ENCODE measurements at places on chromosomes 7 and 10. TPM values are rescaled to one million over a fixed set of nuclear protein-coding genes. Genes with fewer than 3 reads are reported as not detected.

DNA sequence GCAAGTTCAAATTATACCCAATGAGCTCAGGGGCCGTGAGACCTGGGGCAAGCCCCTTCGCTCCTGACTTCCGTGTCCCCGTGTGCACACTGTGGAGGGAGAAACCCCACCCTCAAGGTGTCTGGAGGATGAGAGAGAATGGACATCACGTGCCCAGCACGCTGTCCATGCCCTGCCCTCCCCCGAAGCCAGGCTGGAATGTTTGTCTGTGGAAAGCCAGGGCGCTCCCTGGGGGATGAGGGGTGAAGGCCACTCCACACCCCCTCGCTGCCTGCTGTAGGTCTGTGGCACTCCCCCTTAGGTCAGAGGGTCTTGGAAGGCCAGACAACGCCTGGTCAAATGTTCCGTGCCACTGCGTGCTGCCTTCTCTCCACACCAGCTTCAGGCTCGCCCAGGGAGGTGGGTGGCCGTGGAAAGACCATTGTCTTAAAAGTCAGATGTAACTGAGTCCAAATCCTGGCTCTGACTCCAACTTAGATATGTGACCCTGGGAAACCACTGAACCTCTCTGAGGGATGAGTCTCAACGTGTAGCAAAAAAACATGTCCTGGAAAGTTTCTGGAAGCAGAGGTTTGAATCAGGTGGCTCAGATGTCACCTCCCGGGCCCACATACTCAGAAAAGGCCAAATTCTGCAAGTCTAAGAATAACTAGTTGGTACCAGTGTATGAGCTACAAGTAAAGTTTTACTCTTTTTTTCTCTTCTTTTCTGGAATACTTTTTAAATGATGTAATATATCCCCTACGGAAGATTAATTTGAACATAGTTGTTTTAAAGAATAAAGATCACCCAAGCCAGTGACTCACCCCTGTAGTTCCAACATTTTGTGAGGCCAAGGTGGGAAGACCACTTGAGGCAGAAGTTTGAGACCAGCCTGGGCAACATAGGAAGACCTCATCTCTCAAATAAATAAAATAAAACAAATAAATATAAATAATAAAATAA, 24.9 kb downstream of the RCC1L start:
- no peak for DNase-seq

GRCh38 chr7:112556633-112557032, 75.8 kb downstream of the LSMEM1 start:
- DNase-seq: no peak

DNA sequence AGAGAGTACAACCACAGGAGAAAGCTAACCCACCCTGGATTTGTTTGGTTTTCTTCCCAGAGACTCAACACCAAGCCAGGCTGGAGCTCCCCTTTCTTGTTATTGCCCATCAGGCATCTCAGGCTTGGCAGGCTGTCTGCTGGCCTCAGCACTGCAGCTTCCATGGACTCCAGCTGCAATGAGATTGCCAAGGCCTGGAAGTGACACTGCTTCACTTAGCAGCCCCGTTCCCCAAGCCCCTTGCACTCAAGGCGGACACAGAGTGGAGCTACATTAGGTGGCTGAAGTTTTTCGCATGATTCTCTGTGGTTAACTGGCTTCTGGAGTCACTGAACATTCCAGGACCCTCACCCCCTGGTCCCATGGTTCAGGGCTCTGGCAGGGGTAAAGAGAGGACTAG, 163.1 kb upstream of the GDF10 start:
- DNase-seq: no peak

GRCh38 chr10:68133523-68133922, 24.2 kb downstream of the MYPN start:
- DNase-seq: no peak

- DNase-seq: no peak
These were observed 541.8 kb downstream of the PARD3 start for GRCh38 chr10:34273340-34273739.

DNA sequence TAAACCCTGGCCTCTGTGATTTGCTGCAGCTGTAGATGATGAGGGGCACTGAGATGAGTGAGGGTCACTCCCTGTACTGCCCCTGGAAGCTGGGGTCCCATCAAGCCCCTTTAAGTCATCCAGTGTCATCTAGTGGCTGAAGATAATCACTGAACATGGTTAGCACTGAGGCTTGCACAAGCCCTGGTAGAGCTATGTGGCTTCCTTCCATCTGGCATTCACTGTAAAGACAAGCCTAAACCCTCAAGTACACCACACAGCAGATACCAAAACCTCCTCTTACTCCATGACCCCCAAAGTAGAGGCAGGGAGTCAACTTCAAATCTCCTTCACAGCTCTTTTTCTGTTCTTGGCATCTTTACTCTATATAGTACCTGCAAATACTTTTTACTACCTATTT, 72.7 kb upstream of the MRLN start:
- no peak for DNase-seq

DNA sequence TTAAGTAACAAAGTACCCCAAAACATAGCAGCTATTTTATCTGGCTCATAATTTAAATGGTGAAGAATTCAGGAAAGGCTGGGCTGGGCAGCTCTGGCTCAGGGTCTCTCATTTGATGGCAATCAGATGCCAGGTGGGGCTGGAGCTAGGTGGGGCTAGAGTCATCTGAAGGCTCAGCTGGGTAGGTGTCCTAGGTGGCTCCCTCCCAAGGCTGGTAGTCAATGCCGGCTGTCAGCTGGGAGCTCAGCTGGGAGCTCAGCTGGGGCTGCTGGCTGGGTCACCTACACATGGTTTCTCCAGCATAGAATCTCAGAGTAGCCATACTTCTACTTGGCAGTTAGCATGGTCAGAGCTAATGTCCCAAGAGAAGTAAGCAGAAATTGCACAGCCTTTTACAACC, 34.1 kb downstream of the OSBPL3 start:
- no peak for DNase-seq

DNA sequence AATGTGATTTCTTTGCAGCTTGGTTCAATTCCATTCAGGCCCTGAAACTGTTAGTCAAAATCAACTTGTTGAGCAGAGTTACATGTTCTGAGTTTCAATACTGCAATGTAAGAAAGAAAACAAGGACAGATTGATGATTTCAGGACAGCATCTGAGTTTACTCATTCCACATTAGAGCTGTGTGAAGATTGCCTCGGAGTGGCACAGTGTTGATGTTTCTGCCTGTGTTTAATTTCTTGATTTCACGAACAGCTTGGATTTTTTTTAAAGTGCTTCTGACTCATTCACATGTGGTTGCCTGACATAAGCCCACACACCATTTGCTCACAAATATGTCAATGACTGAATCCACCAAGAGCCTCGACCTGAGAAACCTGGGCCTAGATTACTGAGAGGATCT, 101.2 kb upstream of the PARD3 start:
- no peak for DNase-seq

DNA sequence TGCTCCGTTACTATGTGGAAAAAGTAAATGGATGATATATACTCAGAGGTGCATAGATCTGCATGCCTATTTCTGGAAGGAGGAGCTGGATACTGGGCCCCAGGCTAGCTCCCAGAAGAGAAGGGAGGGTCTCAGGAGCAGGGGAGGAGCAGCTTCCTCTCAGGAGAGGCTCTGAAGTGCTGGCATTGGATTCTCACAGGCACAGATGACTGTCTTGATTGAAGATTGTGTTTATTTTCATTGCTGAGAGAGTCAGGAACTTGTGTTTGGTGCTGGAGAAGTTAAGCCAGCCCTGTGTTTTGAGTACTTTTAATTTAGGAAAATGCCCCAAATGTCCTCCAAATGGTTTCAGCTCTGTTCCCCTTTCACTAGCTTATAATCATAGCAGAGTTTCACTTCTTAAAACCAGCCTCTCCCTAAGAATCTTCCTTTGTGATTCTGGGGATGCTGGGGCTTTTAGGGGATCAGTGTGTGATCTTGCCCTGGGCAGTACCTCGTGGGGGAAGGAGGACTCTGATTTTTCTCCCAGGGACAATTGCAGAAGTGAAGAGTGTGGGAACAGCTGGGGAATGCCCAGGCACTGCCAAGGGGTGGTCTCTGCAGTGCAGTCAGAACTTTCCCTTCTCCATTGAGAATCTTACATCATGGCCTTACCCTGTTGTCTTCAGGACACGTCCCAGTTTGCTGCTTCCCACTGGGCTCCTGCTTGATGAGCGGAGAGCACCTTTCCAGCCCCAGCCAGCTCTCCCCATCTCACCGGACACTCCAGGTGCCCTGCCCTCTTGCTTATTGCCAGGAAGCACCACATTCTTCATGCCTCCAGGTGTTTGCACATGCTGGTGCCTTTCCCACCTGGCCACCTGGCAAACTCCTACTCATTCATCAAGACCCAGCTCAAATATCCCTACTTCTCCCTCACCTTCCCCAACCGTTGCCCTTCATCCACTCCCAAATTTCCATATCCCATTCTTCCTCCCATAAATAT, 102.8 kb downstream of the ARHGAP22 start:
- DNase-seq: no peak

GRCh38 chr10:93039110-93039509, 21.5 kb upstream of the CYP26C1 start:
- DNase-seq: no peak

DNA sequence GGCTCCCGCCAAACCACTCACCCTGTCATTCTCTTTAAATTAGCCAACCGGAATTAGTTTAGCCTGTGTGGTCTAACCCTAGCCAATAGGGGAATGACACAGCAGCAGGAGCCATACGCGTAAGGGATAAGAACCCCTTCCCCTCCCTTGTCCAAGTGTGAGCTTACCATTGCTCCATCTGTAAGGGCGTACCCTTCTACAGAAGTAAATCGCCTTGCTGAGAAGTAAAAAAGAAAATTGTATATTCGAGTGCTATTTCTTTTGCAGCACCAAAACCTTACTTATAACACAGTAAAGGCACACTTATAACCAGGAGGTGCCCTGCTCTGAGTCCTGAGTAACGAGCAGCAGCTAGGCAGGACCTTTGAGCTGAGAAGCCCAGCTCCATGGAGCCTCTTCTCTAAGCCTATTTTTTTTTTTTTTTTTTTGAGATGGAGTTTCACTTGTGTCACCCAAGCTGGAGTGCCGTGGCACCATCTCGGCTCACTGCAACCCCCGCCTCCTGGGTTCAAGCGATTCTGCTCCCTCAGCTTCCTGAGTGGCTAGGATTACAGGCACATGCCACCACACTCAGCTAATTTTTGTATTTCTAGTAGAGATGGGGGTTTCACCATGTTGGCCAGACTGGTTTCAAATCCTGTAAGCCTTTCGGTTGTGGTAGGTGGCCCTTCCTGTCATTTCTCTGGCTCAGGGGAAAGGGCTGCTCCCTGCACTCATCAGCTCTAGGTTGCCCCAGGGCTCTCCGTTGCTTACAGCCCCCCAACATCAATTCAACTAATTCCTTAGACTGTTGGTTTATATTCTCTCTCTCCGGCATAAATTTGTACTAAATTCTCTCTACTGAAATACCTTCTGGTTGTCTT, 73.3 kb downstream of the NSUN6 start:
- DNase-seq: no peak

DNA sequence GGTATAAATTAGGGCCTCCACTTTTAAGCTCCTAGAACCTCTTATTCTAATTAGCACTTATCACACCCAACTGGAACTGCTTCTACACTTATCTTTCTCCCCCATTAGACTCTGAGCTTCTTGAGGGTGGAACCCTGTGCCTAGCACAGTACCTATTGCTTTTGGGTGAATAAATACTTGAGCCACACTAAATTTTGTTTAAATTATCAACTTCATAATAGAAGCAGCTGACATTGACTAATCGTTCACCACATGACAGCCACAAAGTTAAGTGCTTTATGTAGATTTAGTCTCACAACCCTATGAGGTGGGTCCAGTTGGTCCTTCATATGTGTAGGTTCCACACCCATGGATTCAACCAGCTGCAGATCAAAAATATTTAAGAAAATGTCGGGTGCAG, 36.0 kb upstream of the DNAJB12 start:
- no peak for DNase-seq

DNA sequence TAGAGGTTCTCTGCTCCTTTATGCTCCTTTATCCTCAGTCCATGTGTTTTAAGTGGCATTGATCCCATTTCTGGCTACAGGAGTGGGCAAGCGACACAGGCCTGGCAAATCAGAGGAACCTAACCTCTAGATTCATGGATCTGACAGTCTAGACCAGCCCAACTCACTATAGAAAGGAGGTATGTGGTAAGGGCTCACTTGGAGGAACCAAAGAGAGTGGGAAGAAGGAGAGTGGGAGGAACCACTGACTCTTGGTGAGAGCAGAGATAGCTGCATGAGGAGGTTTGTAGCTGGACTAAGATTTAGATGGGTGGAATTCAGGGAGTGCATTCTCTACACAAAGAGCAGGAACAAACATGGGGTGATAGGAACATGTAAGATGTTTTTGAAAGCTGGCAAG, 11.6 kb upstream of the FRAT1 start:
- no peak for DNase-seq

DNA sequence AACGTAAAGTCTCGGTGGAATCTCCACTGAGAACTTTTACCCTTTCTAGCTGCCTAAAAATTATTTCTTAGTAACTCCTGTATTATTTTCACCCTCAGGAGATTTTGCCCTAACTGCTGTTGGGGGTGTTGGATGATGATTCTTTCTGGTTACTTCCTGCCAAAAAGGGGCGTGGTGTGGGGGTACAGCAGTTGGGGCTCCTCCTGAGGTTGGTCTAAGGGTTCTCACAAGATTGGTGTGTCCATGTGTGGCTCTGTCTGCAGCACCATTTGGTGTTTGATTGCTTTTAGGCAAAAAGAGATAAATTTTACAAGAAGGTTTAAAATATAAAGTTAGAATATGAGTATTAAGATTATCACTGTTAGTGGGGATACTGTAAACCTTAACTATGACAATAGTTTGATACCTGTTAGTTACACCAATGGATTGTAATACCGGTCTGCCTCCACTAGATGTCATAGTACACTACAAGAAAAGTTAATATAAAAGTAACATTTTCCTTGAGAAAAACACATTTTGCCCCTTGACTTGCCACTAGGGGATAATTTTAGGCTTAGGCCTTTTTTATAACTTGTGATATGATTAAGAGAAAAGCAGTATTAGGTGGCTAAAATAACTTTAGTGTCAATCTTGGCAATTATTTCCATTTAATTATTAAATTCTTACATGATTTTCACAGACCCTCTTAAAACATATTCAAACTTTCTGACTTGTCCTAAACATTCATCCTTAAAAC, 928.7 kb downstream of the IPMK start:
- no peak for DNase-seq

DNA sequence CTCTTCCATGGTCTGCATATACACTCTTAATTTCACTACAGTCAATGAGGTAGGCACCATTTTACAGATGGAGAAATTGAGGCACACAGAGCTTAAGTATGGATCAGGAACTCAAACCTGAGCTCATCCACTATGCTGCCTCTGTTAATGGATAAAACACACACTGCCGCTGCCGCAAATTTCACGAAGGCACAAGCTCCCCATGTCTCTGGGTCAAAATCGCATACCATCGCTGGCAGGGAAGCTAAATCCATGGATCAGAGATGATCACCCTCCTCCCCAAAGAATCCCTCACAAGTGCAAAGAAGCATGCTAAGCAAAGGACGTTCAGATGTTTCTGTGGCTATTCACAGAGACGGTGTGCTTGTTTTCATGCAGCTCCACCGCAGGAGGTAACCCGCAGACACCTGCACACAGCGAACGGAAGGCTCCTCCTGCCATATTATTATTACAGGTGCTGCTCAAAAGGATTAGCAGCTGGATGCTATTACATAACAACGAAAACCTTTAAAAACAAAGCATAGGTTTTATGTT, 109.3 kb downstream of the UBE2H start:
- DNase-seq: no peak

The ABLIM1 gene
- 99.5 TPM for total RNA-seq

The COG5 gene
- total RNA-seq: 48.1 TPM

The TET1 gene
- 35.7 TPM for total RNA-seq

The AKR1C4 gene
- total RNA-seq: not detected

The MYH16 gene
- total RNA-seq: not detected

The BRAT1 gene
- total RNA-seq: 47.6 TPM

The CTAGE4 gene
- total RNA-seq: 3.1 TPM

The CYP3A4 gene
- total RNA-seq: not detected

The SKIDA1 gene
- total RNA-seq: 9.7 TPM

The LMOD2 gene
- total RNA-seq: not detected
